ENCODE measurements at places on chromosomes 5 and 9.

DNA sequence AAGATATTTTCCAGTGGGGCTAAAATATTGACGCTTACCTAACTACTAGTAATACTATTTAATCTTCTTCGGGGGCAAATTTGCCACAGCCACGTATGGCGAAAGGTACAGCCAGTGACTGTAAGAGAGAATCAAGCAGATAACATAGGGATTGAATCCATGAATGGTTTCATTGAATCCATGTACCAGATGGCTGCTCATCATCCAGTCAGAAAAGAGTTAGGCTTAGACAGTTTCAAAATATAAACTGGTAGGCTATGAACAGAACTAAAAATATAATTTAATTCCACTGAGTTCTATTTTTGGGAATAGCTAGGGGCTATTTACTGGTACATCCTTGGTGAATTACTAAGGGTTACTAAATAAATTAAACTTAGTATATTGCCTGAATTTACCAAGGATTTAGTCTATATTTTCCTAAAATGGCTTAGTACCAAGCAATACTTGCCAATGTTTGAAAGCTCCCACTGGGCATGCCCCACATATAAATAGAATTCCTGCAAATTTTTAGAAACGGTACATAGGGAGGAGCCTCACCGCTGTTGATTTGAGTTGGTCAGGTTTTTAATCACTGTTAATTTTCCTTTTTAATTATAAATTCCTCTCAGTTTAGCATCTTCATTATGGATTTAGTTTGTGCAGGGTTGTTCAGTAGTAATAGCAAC, 55.8 kb upstream of the VLDLR start:
- DNase-seq: no peak

DNA sequence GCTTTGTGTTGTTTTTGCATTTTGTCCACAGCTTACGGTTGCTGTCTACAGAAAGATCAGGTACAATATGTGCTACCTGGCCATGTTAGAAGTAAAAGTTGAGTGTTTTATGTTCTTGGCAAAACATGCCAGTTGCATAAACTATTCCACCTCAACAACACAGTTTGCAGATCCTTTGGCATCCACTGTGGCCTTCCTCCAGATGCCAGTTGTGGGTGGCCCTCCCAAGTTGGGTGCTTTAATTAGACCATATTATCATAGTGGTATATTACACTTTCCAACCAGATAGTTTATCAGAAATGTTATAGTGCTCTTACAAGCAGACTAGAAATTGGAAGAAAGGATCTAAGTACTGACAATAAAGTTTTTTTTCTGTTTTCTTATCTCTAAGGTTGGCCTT, 386.9 kb upstream of the KCNN2 start:
- DNase-seq: no peak

GRCh38 chr9:75812141-75812540, 78.3 kb upstream of the PCSK5 start:
- no peak for DNase-seq

DNA sequence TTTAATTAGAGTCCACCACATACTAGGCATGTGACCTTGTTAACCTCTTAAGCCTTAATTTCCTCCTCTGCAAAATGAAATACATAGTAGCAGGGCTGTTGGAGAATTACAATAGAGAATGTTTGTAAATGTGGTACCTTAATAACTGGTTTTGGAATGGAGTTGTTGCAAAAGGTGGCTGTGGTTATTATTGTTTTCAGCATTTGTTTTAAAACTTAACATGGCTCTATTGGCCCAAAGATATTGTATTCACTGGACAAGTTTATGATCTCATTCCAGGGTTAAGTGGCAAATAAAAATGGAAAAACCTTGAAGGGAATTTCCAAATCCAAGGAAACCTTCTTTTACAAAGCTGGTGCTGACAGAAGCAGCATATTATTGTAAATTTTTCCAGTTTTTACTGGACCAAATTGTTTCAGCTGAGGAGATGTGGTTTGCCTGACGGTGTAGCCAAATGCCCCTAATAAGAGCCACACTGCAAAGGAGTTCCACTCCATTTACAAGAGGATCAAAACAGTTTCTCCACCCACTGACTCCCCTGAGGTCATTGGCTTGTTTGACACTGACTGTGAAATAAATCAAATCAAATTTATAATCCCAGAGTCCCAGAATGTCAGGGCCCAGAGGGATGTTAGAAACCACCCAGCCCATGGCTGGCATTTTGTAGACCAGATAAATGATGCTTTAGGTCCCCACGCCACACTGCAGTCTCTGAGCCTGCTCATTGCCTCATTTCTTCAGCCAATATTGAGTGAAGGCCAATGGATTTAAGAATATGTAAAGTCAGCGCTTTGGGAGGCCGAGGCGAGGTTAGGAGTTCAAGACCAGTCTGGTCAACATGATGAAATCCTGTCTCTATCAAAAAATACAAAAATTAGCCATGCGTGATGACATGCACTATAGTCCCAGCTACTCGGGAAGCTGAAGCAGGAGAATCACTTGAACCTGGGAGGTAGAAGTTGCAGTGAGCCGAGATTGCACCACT, 45.2 kb downstream of the ADRA1B start:
- DNase-seq: no peak

DNA sequence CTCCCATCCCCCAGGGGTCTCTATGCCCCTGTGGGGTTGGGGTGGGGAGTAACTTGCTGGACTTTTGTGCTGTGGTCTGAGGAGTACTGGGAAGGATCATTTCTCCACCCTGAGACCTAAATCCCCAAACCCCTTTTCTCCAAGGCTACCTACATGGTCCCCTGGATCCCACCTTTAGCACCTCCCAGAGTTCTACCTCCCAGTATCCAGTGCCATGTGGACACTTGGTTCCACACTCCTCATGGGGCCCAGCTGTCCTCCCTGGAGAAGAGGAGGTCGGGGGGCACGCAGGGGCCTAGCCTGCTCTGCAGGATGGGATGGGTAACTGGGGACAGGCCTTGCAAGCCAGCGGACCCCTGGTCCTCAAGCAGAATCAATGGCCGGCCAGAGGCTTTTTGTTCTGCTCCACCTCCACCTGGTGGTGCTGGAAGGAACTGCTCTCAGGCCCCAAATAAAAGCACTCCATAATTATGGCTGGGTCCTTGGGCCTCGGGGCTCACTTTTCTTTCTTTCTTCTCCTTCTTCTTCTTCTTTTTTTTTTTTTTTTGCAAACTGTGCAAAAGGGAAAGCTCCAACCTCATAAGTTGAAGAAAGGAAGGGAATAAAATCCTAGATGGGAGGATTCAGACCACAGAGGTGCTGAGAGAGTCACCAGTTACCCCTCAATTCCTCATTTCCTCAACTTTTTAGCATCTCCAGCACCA, 68.4 kb downstream of the PSD2 start:
- DNase-seq: peak; percentile 85

DNA sequence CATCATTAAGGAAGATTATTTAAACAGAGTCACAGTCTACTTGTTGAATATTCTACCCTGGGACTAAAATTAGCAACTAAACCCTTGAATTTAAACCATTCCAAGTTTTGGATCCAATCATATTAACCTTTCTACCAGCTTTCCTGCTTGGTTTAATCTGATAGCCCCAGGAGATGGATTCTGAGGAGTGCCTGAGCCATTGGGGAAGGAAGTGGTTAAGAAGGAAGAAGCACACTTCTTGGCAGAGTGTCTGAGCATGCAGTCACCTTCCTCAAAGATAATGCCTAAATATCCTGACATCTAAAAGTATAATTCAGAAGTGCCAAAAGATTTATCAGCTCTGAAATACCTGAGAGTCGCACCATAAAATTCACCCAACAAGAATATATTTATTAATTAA, 74.1 kb upstream of the SNCAIP start:
- DNase-seq: no peak

- no peak for DNase-seq
These were observed 54.7 kb downstream of the MAP1B start for GRCh38 chr5:72161951-72162350.

GRCh38 chr5:76816110-76816831, 2.6 kb upstream of the F2RL1 start:
- DNase-seq: no peak

DNA sequence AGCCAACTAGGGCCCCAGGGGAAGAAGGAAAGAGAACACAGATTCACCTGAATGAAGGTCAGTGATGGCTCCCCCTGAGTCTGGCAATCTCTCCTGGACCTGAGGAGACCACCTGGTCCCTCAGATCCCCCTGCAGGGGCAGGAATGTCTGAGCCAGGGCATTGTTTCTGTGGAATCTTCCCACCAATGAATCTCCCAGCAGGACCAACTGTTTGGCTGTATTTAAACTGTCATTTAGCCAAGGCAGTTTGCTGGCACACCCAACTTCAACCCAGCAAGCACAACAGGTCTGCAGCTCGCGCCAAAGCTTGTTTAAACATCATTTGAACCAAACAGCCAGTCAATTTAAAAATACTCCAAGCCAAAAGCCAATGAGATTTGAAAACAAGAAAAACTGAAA, 92.6 kb downstream of the SH3TC2 start:
- no peak for DNase-seq

DNA sequence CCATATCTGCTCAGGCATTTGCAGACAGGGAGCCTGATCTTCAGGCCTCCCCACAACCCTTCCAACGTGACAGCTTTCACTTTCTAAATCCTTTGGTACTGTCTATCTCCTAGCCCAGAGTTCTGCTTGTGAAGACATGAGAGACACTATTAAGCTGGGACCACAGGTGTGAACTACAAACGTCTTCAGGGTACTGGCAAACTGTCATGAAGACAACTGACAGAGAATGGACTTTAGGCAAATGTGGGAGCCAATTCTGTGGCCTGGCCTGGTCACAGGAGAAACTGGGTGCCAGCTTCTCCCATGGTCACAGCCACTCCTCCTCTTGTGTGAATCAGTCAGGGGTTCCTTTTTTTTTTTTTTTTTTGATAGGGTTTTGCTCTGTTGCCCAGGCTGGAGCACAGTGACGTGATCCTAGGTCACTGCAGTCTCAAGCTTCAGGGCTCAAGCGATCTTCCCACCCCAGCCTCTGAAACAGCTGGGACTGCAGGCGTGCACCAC, 10.4 kb downstream of the TRIM14 start:
- DNase-seq: no peak

DNA sequence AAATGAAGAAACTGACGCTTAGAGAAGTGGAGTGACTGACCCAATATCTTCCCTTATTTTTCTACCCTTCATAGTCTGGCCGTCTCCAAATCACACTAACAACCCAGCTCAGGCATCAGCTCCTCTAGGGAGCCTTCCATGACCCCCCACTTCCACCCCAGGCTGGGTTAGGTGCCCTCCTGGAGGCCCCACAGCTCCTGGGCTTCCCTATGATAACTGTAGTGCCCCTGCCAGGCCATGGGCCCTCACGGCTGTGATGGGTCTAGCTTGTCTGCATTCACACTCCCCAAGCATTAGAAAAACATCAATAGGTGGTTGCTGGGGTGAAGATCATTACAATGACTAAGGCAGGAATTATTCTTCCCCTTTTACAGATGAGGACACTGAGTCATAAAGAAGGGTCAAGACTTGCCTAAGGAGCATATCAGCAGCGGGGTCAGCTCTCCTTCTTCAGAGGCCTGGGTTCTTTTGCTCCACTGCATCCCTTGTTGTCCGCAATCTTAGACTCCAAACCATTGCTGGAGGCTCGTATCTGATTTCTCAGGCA, 7.3 kb downstream of the CORO2A start:
- DNase-seq: no peak

GRCh38 chr5:158832731-158833130, 267.0 kb downstream of the EBF1 start:
- DNase-seq: no peak

DNA sequence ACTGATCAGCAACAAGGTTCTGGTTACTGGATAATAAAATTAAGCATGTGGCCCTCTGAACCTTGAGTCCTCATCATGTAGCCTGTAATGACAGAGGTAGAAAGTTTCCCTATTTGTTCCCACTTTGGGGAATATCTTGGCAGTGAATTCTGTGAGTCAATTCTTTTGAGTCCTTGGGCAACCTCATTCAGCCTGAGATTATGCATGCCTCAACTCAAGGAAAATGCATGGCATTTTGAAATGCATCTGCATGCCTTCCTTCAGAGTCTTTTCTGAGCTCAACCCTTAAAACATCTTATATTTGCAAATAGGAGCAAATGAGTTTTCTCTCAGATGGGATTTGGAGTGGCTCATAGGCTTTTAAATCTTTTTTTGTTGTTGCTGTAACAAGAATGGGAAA, 218.1 kb upstream of the CD180 start:
- DNase-seq: no peak

DNA sequence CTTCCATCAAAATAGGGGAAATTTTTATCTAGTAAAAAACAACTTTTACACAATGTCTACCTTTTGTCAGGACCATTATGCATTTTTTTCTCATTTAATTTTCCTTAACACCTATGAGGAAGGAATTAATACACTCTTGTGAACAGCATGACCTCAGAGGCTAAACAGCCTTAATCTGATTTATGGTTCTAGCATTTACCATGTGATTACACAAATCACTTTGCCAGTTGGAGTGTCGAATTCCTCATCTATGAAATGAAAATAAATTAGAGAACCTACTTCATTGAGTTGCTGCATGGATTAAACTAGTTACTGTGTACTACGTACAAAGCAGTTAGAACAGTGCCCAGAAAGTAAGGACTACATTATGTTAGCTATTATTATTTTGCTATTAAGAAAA, 187.7 kb upstream of the MPDZ start:
- DNase-seq: peak; percentile 41

DNA sequence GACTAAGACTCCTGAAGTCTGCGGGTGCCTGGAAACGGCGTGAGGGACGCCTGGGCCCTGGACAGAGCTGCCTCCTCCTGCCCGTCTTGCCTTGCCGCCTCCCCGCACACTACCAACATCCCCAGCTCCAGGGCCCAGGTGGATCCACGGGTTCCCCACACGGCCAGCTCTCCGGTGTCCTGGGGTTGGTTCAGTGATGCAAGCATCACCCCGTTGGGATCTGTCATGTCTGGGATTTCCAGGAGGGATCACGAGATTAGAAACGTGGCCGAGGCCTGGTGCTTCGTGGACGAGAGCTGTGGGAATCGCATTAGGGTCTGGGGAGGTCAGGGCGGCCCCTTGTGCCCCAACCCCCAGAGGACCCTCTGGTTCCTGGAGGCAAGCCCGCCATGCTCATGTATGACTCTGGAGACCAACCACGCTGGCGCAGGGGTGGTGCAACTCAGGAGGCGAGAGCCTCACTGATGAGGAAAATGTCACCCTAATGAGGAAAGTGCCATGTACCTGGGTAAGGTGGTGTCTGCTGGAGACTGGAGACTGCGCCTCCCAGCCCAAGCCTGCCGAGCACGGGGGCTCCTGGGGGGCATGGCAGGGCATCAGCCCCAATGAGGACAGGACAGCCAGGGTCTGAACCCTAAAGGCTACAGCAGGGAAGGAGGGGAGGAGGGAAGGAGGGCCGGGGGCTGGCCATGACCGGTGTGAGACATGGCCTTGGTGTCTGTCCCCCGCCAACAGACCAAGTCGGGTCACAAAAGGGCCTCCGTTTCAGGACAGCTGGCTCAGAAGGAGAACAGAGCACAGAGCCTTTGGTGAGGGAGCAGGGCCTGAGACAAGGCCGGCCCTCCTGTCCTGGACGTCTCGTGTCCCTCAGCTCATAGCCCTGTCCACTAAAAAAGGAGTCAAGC, 31.9 kb upstream of the SLC6A19 start:
- no peak for DNase-seq

DNA sequence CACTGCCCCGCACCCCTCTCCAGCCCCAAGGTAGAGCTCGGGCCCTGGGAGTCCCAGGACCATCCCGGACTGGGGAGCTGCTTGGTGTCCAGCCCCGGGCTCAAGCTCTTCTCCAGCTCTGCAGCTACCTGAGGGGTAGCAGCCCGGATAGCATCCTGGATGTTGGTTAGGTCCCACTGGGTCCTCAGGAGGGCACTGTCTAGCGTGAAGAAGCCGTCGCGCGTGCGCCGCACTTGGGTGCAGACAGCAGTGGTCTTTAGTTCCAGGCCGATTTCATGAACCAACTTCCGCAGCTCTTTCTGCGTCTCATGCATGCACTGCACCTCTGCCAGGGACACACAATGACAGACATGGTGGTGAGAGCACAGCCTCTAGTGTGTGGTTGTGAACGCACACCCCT, 12.7 kb downstream of the TRUB2 start:
- DNase-seq: no peak

Data from D341Med (cell line).